ENCODE measurements at places on chromosomes 16 and 17.
A peak's percentile ranks its signal among the peaks of the same experiment; 100 is the strongest.

- no peak for DNase-seq
Measured at GRCh38 chr16:49524216-49524946, 150.8 kb downstream of the C16orf78 start.

DNA sequence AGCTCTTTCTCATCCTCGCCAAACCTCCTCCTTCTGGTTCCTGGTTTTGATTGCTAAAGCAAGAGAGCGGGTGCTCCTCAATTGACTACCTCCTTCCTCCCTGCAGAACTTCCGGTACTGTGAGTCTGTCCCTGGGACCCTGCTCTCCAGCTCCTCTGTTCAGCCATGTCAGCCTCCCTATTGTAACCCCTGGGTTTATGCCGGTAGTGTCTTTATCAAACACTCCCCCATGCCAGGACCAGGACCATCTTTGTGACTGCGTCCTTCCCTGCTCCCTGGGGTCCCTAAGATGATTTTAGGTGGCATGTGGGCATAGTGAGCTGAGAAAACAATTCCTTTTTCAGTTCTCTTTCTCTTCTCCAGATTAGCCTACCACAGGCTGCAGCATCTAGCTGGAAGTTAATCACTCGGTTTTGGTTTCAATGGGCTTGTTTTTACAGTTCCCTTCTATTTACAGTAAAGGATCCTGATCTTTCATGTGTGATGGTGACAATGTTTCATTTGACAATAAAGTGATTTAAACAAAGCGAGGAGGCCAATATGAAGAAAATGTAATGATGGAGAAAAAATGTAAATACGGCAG lies 27.7 kb upstream of the IL21R start:
- DNase-seq = no peak

DNA sequence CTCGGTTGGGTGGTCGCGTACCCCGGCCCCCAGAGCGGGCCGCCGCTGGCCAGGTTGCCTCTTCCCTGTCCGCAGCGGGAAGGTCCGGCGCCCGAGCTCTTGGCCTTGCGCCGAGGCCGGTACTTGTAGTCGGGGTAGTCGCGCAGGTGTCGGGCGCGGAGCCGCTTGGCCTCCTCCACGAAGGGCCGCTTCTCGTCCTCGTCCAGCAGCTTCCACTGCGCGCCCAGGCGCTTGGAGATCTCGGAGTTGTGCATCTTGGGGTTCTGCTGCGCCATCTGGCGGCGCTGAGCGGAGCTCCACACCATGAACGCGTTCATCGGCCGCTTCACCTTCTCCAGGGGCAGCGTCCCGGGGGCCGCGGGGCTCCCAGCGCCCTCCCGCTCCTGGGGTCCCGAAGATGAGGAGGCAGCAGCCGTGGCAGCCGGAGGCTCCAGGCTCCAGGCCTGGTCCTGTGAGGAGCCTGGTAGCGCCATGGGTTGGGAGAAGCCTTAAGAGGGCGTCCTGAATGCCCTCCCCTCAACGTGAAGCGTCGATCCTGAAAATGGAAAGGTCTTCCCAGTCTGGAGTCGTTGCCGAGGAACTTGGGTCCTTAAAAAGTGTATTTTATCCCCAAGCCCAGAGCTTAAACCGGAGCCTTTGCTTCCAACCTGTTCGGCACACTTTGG lies 558 bp downstream of the SOX15 start:
- peak; percentile 88 for DNase-seq

- DNase-seq = no peak
Measured at GRCh38 chr17:2713881-2714280, 2.3 kb upstream of the CLUH start.

DNA sequence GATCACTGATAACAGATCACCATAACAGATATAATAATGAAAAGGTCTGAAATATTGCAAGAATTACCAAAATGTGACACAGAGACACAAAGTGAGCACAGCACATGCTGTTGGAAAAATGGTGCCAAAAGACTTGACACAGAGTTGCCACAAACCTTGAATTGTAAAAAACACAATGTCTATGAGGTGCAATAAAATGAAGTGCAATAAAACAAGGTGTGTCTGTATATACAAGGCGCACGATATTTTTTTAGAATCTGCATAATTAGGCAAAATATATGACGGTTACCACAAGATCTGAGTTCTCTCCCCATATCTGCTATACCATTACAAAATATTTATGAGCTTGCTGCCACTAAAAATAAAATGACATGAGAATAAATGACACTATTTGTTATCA lies 171.9 kb upstream of the AXIN2 start:
- no peak for DNase-seq

- no peak for DNase-seq
Measured at GRCh38 chr16:30374538-30374937, at the start of gene MYL11. Gene MYL11 (plus strand): TSS chr16:30374802. CDS start chr16:30374858, 56 bp downstream.

Data from fibroblast of the aortic adventitia (primary cell).